Esophagus muscularis mucosa (tissue), 4 donors: ENCODE measurements at places on chromosomes 5 and 9. TPM values are rescaled to one million over a fixed set of nuclear protein-coding genes. Genes with fewer than 3 reads are reported as not detected.

The MAMDC2 gene
- 147 TPM for total RNA-seq

The HTR1A gene
- not detected for total RNA-seq

DNA sequence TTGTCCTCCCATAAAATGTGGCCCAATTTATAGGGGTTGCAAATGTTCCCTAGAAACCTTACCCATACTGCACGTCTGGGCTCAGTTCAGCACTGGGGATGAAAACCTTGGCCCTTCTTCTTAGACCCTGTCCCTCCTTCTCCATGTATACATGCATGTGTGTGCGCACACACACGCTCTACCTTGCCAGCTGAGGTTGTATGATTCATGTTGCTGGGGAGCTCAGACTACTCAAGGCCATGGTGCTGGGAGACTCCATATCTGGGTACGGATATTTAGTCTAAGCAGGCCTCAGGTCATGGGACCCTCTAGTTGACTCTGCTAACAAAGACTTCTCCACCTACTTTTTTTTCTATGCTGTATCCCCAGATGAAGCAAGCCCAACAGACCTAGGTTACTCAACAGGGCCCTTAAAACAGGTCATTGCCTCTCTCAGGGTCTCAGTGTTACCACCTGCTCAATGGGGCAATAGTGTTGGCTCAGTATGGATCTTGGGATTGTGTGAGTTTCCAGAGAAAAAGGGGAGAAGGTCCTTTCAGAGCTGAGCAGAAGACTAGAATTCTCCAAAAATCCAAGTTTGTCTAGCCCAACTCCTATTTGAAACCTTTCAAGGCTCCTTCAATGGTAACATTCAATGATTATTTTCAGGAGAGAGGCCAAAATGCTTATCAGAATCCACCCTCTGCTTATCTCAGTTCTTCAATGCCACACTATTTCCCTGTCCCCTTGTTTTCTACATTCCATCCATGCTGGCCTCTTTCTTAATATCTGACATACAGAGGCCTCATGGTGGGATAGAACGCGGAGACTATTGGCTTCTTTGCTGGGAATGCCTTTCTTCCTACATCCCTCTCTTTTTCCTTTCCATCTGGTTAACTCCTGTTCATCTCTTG lies 123.6 kb upstream of the PITX1 start:
- no peak overlapping the region for H3K27ac ChIP-seq
- no peaks in the 10 kb centered on the region for H3K27me3 ChIP-seq
- H3K4me1 ChIP-seq = no peaks in the 10 kb centered on the region
- no peaks in the 10 kb centered on the region for H3K36me3 ChIP-seq
- DNase-seq = no peak

- H3K36me3 ChIP-seq = no peaks in the 10 kb centered on the region
- H3K27ac ChIP-seq = no peak overlapping the region
- H3K4me1 ChIP-seq = no peaks in the 10 kb centered on the region
- H3K4me3 ChIP-seq = no peak overlapping the region
- DNase-seq = peak; percentile 45
These were observed 36.9 kb upstream of the TCERG1 start for GRCh38 chr5:146410272-146410671.
